ENCODE measurements at places on chromosomes 6 and 20.

- no peak overlapping the region for H3K4me3 ChIP-seq
- no peak for DNase-seq
- no peaks in the 10 kb centered on the region for H3K27me3 ChIP-seq
- no peaks in the 10 kb centered on the region for H3K36me3 ChIP-seq
- no peaks in the 10 kb centered on the region for H3K4me1 ChIP-seq
These were observed 9.2 kb upstream of the SLC9A8 start for GRCh38 chr20:49803418-49803817.

GRCh38 chr20:39849664-39850063 lies 839.4 kb downstream of the MAFB start:
- no peak overlapping the region for H3K4me3 ChIP-seq
- no peak overlapping the region for H3K27ac ChIP-seq
- no peaks in the 10 kb centered on the region for H3K27me3 ChIP-seq
- DNase-seq, result peak; percentile 43
- H3K4me1 ChIP-seq, result no peaks in the 10 kb centered on the region

DNA sequence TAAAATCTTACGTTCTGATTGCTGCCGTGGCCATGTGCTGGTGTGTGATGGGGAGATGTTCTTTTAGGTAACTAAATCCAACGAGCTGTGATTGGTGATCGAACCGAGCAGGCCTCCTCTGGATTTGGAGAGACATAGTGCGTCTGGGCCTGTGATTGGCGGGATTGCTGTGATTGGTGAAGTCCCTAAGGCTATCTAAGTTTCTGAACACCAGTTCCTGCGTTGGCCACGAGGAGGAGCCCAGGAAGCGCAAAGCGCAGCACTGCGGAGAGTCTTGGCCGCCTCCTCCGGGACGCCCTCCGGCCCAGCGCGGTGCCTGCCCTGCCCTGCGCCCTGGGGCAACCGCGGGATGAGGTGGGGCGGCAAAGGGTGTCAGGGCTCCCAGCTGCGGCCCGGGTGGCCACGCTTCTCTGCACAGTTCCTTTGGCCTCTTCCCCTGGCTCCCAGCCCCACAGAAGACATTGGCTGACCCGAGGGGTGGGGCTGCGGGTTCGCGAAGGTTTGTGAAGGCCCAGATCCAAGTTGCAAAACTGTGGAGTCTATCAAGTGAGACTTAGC lies 33.0 kb downstream of the HNF4A start:
- H3K4me3 ChIP-seq, result no peak overlapping the region
- no peak overlapping the region for H3K27ac ChIP-seq
- H3K27me3 ChIP-seq, result no peaks in the 10 kb centered on the region
- peaks cover 4% of the 10 kb centered on the region for H3K4me1 ChIP-seq

DNA sequence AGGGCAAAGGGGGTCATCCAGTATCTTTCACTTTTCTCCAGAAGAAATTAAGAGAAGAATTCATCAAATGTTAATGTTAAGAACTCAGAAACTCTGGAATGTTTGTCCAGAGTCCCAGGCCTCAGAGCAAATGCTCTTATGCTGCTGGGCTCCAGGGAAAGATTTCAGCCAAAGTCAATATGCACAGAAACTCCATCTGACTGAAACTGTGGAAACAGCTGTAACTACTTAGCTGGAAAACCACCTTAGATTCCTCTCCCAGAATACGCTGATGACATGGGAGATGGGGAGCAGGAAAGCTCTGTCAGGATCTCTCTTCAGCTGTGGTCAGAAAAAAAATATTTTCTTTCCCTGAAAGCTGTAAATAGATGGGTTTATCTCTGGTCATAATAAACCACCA lies 559.6 kb downstream of the RFPL4B start:
- DNase-seq, result no peak
- no peaks in the 10 kb centered on the region for H3K36me3 ChIP-seq
- H3K27me3 ChIP-seq, result no peaks in the 10 kb centered on the region
- no peak overlapping the region for H3K27ac ChIP-seq
- no peak overlapping the region for H3K4me3 ChIP-seq

GRCh38 chr6:27228963-27229477 lies 18.5 kb upstream of the PRSS16 start:
- no peak overlapping the region for H3K4me3 ChIP-seq
- DNase-seq, result no peak
- no peaks in the 10 kb centered on the region for H3K27me3 ChIP-seq
- H3K27ac ChIP-seq, result no peak overlapping the region
- H3K4me1 ChIP-seq, result no peaks in the 10 kb centered on the region

- DNase-seq, result no peak
- H3K4me1 ChIP-seq, result peaks cover 3% of the 10 kb centered on the region
- H3K27me3 ChIP-seq, result no peaks in the 10 kb centered on the region
- no peak overlapping the region for H3K4me3 ChIP-seq
These were observed 111.9 kb upstream of the FLRT3 start for GRCh38 chr20:14449323-14449722.

- no peak overlapping the region for H3K4me3 ChIP-seq
- H3K27ac ChIP-seq, result no peak overlapping the region
- no peaks in the 10 kb centered on the region for H3K36me3 ChIP-seq
- DNase-seq, result no peak
These were observed 70.2 kb downstream of the RIN2 start for GRCh38 chr20:19828232-19828631.

- H3K27me3 ChIP-seq, result no peaks in the 10 kb centered on the region
- peaks cover 14% of the 10 kb centered on the region for H3K36me3 ChIP-seq
- no peak overlapping the region for H3K27ac ChIP-seq
- no peak for DNase-seq
- H3K4me1 ChIP-seq, result no peaks in the 10 kb centered on the region
- no peak overlapping the region for H3K4me3 ChIP-seq
These were observed 16.7 kb downstream of the MAVS start for GRCh38 chr20:3863317-3863716.

DNA sequence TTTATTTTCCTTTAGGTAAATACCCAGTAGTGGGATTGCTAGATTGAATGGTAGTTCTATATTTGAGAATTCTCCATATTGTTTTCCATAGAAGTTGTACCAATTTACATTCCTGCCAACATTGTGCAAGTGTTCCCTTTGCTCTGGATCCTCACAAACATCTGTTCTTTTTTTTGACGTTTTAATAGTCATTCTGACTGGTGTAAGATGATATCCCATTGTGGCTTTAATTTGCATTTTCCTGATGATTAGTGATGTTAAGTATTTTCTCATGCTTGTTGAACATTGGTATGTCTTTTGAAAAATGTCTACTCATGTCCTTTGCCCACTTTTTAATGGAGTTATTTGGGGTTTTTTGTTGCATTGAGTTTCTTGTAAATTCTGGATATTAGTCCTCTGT lies 85.6 kb downstream of the UBE3D start:
- H3K27me3 ChIP-seq, result no peaks in the 10 kb centered on the region
- H3K36me3 ChIP-seq, result no peaks in the 10 kb centered on the region
- H3K4me1 ChIP-seq, result no peaks in the 10 kb centered on the region
- H3K4me3 ChIP-seq, result no peak overlapping the region

DNA sequence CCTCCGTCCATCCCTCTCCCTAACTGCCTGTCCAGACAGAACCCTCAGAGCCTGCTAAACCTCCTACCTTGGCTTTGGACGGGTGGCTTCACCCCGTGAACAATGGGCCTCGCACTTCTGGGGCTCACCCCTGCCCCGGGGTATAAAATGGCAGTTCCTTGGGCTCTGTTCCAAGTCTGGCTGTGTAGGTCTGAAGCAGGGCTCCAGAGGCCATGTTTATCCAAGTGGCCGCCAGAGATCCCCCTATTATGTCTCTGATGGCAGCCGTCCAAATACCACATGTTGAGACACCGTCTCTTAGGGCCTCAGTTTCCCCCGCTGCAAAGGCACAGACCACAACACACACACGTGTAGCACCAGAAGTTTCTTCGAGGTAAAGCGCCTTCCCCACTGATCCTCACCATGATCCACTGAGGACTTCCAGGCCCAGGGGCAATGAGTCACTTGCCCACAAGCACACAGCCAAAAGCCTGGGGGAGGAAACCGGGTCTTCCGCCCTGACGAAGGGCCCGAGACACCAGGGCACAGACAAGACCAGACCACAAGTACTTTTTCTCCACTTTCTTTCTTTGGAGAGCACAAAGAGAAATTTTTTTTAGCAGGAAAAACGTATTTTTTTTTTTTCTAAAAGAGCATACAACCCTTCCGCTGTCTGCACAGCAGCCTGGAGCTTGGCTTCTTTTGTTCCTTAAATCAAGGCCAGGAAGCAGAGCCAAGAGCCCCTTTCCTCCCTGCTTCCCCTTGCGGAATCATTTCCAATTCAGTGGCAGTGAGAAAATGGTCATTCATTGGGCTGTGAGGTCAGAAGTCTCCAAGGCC lies 11.8 kb downstream of the CPNE5 start:
- peaks cover 10% of the 10 kb centered on the region for H3K4me1 ChIP-seq
- H3K36me3 ChIP-seq, result no peaks in the 10 kb centered on the region
- no peaks in the 10 kb centered on the region for H3K27me3 ChIP-seq
- no peak overlapping the region for H3K4me3 ChIP-seq

GRCh38 chr6:54878718-54879117 lies 32.1 kb downstream of the FAM83B start:
- peaks cover 5% of the 10 kb centered on the region for H3K4me1 ChIP-seq
- DNase-seq, result no peak
- no peak overlapping the region for H3K27ac ChIP-seq
- no peaks in the 10 kb centered on the region for H3K27me3 ChIP-seq
- H3K4me3 ChIP-seq, result no peak overlapping the region
- no peaks in the 10 kb centered on the region for H3K36me3 ChIP-seq

DNA sequence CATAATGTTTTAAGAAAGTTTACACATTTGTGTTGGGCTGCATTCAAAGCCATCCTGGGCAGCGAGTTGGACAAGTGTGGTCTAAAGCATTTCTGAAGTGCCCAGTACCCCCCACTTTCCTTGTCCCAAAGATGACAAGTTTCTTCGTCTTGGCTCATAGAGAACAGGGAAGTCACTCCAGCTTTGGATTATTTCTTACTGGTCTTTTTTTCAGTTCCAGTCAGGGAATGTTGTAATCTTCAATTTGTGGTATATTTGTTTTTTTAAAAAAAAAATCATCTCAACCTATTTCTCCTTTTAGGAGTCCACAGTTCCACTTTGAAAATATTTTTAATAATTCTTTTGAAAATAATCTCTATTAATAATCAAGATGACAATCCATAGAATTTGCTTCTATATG lies 34.0 kb downstream of the SLX4IP start:
- no peaks in the 10 kb centered on the region for H3K27me3 ChIP-seq
- DNase-seq, result no peak
- H3K4me3 ChIP-seq, result no peak overlapping the region
- H3K27ac ChIP-seq, result no peak overlapping the region

DNA sequence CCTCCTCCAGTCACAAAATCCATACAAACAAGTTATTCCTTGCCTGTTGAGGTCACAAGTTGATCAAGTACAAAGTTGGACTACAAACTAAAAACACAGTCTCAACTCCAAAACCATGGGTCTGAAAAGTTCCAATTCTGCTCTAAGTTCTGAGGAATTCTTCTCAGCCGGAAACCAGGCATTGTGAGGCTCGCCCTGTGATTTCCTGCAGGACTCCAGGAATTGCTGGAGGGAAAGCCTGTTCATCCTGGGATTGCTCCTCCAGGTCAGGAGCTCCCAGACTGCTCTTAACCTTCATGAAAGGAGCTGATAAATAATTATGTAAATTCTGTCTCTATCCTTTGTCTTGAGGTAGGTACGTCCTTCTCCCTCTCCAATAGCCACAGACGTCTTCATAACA lies 8.5 kb downstream of the TRAM2 start:
- no peak overlapping the region for H3K4me3 ChIP-seq
- no peak for DNase-seq
- H3K36me3 ChIP-seq, result no peaks in the 10 kb centered on the region
- H3K4me1 ChIP-seq, result no peaks in the 10 kb centered on the region
- H3K27ac ChIP-seq, result no peak overlapping the region

DNA sequence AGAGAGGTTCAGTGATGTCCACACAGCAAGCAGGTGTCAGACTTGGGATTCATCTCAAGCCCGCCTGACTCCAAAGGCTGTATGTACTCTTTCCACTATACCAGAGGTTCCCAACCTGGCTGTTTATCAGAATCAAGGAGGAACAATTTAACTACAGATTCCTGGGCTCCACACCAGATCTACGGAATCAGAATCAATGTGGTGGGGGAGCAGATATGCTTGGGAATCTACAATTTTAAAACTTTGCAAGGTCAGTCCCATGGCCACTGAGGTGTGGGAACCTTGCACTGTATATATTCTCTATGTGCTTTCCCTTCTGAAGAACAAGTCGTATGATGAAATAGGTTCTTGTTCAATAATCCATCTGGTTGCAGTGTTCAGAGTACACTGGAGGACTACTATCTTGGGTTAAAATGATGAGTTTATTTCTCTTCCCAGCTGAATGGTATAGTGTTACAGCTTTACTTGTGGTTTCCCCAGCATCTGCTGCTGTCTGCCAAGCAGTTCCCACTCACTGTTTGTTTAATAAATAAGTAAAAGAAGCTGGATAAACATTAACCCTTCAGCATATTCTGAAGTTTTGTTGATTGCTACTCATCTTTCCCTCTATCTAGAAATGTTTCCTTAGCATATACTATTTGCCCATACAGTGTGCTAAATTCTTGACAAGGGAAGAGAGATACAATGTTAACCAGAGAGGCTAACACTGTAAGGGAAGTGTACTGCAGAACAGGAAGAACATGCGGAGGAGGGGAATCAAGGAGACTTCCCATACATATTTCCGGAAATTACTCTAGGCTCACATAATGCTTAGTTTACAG lies 9.9 kb downstream of the TTI1 start:
- H3K27ac ChIP-seq, result no peak overlapping the region
- no peaks in the 10 kb centered on the region for H3K27me3 ChIP-seq
- no peaks in the 10 kb centered on the region for H3K36me3 ChIP-seq
- no peak for DNase-seq

Measured in pancreas (tissue), 10 donors.